ENCODE measurements at places on chromosomes 2 and 18.

GRCh38 chr2:219562049-219563020 lies 9.0 kb downstream of the OBSL1 start:
- DNase-seq: no peak

GRCh38 chr2:212686285-212686895 lies 147.8 kb upstream of the ERBB4 start:
- DNase-seq: peak; percentile 40

DNA sequence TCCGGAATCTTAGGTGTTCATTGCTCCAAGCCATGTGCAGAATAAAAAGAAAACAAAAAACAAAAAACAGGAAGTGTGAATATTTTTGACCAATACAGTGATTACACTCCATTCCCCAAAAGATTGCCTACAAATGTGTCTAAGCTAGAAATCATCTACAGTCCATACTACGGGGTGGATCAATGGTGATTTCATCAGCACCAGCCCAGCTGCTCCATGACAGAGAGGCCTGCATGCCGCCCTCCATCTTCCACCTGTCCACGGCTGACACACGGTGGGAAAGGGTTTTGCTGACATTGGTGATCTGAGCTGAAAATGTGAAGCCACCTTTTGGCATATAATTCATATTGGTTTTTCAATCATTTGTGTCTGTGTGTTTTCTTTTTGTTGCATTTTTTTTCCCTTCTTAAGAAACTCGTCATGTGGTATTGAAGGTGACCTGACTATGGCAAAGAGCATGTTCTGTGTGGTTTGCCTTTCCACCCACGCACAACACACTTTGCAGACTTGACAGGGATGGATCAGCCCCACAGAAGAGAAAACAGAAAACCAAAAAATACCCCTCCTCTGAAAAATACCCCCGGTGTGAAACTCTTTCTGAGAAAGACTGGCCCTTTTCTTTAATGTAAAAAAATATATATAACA lies 533.1 kb downstream of the RNF144A start:
- peak; percentile 69 for DNase-seq

DNA sequence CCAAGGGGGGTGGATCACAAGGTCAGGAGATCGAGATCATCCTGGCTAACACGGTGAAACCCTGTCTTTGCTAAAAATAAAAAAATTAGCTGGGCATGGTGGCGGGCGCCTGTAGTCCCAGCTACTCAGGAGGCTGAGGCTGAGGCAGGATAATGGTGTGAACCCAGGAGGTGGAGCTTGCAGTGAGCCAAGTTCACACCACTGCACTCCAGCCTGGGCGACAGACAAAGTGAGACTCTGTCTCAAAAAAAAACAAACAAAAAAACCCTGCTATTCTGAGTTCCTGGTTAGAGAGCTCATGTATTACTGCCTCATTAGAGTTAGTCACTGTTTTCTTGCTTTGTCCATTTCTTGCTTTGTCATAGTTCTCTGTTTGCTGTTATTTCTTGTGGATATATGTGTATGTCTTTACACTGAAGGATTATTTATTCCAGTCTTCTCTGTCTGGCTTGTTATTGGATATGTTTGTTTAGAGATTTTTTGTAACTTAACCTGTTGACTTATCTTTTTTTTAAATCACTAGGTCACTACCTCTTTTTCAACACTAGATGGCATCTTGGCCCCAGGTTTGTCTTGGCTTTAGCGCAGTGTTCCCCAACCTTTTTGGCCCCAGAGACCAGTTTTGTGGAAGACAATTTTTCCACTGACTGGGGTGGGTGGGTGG lies 17.0 kb downstream of the TTLL4 start:
- no peak for DNase-seq

DNA sequence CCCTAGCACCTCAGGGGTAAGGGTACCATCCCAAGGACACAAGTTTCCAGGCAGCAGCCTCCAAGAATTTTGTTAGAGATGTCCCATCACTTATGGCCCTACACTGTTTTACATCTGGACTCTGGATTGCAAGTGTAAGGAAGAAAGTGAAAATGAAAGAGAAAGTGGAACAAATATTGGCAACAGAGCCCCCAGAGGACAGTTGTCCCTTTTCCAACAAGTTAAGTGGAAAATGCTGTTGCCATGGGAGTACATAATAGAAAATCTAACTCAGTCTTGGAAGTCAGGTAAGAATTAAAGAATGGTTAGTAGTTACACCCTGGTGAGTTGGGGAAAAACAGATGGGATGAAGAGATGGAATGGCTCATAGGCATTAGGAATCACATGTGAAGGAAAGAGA lies 50.6 kb downstream of the TTC21B start:
- no peak for DNase-seq

- no peak for DNase-seq
Measured at GRCh38 chr18:47790036-47790435, 140.4 kb downstream of the SMAD2 start.

DNA sequence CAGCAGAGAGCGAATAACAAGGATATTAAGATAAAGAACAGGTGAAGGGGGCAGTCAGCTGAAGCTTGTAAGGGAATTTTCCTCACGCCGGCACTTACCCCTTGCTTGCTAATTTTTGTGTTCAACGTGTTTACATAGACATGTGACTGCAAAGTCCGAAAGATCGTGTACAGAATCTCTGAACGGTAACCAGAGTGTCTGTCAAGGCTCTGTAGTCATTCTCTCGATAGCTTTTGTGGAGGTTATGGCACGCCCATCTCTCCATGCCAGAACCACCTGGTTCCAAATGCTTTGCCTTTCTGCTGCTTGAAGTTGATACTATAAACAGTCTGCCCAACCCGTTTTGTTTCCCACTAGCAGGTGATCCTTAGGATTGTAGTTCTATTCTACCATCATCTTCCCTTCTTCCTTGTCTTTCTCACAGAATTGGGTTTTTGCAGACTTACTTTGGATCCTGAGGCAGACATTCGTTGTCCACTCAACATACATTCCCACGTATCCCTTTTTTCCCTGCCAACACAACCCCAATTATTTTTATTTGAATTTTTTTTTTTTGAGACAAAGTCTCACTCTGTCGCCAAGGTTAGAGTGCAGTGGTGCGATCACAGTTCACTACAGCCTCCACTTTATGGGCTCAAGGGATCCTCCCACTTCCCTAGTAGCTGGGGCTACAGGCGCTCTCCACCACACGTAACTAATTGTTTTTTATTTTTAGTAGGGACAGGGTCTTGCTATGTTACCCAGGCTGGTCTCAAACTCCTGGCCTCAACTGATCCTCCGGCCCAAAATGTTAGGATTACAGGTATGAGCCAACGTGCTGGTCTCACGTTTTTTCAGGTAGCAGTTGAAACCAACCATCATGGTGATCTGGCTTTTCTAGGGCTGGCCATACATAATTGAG lies 1.3 kb upstream of the USP34 start:
- DNase-seq: peak; percentile 15

GRCh38 chr18:70074116-70074515 lies 126.4 kb upstream of the CD226 start:
- DNase-seq: no peak

DNA sequence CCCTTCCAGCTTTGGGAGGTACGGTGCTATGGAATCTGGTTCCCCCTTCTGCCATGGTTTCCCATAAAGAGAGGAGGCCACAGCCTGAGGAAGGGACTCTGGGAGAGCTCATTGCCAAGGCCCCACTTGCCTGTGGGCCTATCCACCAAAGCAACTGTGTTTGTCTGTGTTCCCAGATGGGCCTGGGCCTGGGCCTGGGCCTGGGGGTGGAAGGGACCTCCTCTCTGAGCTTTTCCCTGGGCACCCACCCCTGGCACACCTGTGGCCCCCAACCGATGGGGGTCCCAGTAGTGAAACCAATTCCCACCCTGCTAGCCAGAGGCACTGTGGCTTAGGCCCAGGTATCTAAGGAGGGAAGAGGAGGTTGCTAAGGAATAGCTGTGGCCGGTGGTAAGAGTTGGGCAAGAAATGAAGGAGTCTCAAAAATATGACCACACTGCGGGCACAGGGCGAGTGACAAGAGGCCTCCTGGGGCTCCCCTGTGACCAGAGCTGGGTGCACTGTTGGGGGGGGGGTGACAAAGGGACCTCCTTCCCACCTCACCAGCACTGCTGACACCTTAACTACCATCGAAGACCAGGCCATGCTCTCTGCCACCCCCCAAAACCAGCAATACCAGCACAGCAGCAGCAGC lies 4.9 kb upstream of the DUSP2 start:
- no peak for DNase-seq

DNA sequence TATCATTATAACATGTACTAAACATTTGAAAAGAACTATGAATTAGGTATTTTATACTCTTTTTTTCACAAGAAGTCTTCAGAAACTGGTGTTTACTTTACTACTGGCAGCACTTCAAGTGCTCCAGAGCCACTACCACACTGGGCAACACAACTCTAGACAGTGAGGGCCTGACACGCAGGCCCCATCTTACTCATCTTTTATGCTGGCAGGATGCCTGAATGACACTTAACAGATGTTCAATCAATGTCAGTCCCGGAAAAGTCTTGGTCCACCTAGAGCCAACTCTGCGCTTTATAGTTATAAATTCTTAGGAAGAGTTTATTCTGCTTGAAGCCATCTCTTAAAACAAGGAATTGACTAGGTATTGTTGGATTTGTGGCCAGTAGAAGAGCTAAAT lies 8.7 kb upstream of the WIPF1 start:
- DNase-seq: peak; percentile 44

- no peak for DNase-seq
Measured at GRCh38 chr2:152166633-152167032, 8.9 kb downstream of the STAM2 start.

- DNase-seq: no peak
Measured at GRCh38 chr18:22285361-22286140, 116.2 kb downstream of the GATA6 start.

DNA sequence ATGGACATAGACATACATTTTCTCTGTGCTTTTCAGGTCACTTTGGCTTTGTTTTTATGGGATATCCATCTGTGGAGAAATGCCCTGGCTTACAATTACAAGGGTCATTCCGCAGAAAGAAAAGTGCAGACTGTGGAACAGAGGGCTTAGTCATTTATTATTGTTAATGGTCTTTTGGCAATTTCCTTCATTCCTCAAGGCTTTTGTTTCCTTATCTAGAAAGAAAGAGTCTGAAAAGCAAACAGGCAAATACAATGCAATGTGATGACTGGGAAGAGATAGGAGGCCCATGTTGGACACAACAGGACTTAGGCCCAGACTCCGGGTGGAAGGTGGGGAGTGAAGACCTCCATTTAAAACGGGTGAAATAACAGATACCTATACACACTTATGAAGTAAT lies 129.5 kb upstream of the CAVIN2 start:
- DNase-seq: no peak

GRCh38 chr2:75994759-75995158 lies 284.0 kb upstream of the GCFC2 start:
- no peak for DNase-seq

GRCh38 chr18:9172506-9173127 lies 36.0 kb downstream of the ANKRD12 start:
- DNase-seq: no peak

- DNase-seq: no peak
Measured at GRCh38 chr2:229725716-229726574, 11.6 kb upstream of the DNER start.

- no peak for DNase-seq
Measured at GRCh38 chr2:233199870-233200269, 51.6 kb upstream of the ATG16L1 start.

- no peak for DNase-seq
Measured at GRCh38 chr2:200367155-200367554, 60.7 kb downstream of the SPATS2L start.

DNA sequence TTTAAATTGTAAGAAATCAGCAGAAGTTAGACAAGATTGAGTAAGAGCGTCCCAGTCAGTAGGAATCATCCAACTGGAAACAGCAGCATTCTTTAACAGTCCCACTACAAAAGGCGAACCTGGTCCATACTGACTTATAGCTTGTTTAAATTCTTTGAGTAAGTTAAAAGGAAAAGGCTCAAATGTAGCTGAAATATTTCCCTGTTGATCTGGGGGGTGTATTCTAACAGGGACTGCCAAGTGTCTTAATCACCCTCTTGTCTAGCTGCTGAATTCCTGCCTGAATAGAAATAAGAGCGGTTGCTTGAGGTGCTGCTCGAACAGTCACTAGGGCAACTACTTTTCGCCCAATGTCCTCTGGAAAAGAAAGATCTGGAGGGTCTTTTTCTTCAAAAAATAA lies 56.4 kb upstream of the FMNL2 start:
- DNase-seq: no peak

All from activated naive CD8-positive, alpha-beta T cell treated with anti-CD3 and anti-CD28 coated beads for 36 hours (primary cell).